ENCODE measurements at places on chromosomes 6 and 20.

GRCh38 chr20:22746957-22747356, 162.6 kb upstream of the FOXA2 start:
- no peak for DNase-seq

DNA sequence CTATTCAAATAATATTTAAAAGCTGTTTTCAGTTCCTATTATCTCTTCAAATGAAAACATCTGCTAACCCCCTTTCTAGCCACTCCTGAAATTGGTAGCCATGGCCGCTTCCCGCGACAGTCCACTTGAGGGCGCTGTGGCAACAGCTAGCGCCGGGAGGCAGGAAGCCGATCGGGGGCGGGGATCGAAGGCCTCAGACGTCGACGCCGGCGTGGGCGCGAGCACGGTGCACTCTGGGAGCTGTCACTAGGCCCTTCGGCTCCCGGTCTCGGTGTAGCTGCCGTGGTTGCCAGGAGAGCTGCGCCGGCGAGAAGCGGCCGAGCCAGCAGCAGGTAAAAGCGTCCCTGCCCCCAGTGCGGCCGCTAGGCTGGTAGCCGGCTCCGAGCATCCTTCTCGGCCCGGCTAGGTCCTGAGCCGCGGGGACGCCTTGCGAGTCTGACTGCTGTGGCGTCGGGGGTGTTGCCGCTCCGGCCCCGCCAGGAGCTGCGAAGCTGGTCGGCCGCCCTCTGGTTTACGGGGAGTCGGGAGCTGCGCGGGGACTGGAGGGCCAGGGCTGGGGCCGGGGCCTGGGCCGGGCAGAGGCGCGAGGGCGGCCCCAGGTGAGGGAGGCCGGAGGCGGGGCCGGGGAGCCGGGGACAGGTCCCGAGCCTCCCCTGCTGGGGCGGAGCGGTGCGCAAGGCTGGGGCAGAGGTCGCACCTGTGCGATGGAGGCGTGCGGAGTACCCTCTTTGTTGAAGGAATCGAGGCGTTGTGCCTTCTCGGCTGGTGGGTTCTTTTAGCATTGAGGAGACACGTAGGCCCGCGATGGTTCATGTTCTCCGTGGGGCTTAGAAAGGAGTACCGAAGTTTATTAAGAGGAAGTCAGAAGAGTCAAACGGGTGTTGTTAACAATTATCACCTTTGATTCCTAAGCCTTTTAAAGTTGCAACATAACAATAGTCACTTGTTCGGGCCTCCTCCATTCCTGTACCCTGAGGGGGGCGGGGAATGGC, at the start of gene DOP1A:
Gene DOP1A (plus strand): TSS at position 224 of the 992 bp plus-strand sequence. CDS start 29,307 bp downstream, outside the sequence.
- DNase-seq, result peak; percentile 96

DNA sequence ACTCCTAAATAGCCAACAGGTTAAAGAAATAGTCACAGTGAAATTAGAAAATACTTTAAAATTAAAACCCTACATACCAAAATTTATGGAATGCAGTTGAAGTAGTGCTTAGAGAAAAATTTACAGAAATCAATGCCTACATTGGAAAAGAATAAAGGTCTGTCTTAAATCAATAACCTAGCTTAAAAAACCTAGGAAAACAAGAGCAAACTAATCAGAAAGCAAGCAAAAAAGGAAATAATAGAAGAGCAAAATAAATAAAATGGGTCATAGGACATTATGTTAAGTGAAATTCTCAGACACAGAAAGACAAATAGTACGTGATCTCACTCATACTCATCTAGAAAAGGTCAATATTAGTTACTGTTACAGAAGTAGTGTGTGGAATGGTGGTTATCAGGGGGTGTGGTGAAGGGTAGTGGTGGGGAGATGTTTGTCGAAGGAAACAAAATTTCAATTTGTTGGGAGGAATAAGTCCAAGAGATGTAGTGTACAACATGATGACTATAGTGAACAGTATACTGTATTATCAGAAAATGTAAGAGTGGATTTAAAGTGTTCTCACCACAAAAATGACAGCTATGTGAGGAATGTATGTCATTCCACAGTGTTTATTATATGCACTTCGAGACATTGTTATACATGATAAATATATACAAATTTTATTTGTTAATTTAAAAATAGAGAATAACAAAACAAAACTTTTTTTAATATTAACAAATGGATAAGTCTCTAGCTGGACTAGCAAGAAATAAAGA, 423.6 kb downstream of the CDH26 start:
- no peak for DNase-seq

- no peak for DNase-seq
Observed at GRCh38 chr6:105608711-105609374, 206.0 kb upstream of the PREP start.

- DNase-seq, result peak; percentile 19
Observed at GRCh38 chr20:19628570-19629134, 129.4 kb upstream of the RIN2 start.

- no peak for DNase-seq
Observed at GRCh38 chr6:166241974-166242373, 66.2 kb downstream of the PRR18 start.

DNA sequence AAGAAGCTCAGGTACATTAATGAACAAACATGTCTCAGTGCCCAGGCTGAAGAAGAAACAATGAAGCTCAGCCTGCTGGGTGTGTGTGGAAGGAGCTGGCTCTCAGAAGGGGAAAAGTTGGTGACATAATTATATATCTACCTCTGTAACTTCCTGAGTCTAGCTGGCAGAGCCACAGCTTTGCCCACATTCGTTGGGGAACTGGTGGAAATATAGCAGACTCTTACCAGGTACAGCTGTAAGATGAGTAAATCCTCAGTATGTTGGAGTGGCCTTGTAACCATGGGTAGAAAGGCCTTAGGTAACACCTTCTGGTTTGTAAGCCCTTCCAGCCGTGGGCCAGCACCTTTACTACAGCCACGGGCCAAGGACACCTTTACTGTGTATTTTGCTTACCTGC, 29.9 kb upstream of the PNRC1 start:
- no peak for DNase-seq

- DNase-seq, result no peak
Observed at GRCh38 chr20:49136817-49137571, 51.1 kb downstream of the STAU1 start.

DNA sequence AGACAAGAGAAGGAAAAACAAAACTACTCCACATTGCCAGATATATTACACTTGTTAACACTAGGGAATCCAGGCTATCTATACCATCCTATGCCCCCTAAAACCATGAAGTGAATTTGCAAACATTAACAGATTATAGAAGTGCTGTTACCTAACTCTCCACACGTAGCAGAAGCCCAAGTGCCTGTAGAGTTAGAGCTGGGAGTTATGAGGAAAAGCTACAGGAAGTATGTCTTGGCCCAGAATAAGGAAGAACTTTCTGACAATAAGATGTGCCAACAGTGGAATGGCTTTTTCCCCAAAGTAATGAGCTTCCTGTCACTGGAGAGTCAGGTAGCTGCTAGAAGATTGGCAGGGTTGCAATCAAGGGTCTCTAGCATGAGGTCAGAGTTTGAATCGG, 32.5 kb downstream of the ADGRG6 start:
- no peak for DNase-seq

GRCh38 chr6:14540810-14541540, 423.4 kb downstream of the CD83 start:
- no peak for DNase-seq

DNA sequence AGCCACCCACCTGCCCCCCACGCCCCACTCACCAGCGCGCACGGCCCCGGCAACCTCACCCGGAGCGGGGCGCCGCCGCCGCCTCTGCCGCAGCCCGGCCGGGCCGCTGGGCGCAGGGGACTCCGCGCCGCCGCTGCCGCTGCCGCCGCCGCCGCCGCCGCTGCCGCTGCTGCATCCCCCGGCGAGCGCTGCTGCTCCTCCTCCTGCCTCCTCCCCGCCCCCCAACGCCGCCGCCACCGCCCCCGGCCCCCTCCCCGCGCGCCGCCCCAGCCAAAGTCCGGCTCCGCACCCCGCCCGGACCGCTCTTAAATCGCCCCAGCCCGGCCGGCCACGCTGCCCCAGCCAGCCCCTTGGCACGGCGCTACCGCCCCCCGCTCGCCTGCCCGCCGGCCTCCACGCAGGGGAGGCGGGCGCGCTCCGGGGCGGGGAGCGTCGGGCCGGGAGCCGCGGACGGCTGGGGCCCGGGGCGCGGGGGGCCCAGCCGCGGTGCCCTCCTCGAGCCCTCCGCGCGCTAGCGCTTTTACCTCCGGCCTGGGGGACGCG, at the start of gene SULF2:
Gene SULF2 (minus strand): TSS at position 171 of the 543 bp plus-strand sequence. CDS start 28,118 bp downstream, outside the sequence.
- no peak for DNase-seq

DNA sequence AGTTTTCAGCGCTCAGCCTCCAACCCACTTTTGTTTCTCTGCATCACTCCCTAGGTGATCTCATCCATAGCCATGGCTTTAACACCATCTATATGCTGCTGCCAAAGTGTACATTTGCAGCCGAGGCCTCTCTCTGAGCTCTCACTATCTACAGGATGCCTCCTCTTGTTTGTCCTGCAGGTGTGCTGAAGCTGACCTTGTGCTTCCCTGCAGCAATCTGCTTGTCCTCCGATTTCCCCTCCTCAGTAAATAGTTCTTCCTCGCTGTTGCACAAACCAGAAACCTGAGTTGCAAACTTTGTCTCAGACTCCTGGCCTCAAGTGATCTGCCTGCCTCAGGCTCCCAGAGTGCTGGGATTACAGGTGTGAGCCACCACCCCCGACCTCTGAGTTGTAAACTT, 3.7 kb upstream of the TXNDC5 start:
- DNase-seq, result no peak

- no peak for DNase-seq
Observed at GRCh38 chr6:15399641-15400470, 154.0 kb downstream of the JARID2 start.

DNA sequence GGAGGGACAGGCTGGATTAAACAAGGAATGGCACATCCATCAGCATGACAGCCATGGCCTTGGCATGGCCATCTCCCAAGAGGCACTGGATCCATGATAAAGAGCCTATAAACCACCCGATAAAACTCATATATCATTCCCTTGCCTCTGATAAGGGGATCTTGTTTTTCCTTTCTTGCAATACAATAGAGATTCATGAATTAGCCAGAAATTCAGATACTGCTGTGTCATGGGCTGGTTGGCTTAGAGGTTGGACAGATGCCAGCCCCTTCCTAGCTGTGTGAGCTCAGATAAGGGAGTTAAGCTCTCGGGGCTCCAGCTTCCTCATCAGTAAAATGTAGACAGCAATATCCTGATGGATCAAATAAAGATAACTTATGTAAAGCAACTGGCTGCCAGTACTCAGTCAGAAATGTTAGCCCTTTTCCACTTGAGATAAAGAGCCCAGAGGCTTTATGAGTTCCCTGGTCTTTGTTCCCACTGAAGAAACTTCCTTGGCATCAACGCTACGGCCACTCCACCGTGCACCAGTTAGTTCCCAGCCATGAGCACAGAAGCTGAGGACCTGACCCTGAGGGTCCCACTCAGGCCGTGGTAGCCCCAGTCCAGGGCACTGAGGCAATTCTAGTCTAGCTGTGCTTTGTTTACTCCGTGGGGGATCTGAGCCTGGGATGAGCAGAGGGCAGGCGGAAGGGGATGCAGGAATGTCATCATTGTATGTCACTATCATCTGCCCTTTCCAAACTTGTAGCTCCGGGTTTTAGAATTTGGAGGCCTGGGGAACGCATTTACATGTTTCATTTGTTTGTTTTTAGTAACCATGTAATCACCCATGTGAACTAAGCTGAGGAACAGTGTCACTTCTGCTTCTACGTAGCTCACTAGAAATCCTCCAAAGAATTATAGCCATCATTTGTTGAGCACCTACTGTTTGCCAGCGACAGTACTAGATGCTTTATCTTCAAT, 67.2 kb upstream of the TBC1D7 start:
- no peak for DNase-seq

DNA sequence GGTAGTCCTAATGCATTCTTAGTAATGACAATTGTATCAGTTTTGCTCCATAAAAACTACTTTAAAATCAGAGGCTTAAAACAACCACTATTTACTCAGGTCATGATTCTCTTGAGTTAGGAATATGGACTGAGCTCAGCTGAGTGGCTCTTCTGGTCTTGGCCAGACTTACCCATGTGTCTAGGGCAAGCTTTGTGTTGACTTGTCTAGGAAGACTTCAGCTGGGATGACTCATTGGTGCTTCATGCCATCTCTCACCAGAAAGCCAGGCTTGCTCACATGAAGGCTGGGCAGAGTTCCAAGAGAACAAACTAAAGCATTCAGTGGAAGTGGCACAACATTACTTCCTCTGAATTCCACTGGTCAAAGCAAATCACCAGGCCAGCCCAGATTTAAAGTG, 155.3 kb downstream of the DHX35 start:
- DNase-seq, result no peak

DNA sequence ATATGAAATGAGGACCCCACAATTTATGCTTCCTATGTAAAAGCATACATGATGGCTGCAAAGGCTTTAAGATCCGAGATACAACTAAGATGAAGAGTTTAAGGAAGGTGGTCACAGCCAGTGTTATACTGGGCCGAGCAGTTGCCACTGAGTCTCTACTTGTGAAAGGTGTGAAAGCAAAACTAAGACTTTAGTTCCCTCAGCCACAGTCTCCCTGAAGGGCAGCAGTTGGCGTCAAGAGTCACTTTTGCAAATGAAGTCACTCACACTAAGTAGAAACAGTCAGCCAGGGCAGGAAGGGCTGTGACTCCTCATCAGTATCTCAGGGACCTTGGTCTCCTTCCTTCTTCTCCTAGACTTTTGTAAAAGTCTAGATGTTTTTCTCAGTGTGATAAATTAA, 191.6 kb upstream of the MCHR2 start:
- no peak for DNase-seq

DNA sequence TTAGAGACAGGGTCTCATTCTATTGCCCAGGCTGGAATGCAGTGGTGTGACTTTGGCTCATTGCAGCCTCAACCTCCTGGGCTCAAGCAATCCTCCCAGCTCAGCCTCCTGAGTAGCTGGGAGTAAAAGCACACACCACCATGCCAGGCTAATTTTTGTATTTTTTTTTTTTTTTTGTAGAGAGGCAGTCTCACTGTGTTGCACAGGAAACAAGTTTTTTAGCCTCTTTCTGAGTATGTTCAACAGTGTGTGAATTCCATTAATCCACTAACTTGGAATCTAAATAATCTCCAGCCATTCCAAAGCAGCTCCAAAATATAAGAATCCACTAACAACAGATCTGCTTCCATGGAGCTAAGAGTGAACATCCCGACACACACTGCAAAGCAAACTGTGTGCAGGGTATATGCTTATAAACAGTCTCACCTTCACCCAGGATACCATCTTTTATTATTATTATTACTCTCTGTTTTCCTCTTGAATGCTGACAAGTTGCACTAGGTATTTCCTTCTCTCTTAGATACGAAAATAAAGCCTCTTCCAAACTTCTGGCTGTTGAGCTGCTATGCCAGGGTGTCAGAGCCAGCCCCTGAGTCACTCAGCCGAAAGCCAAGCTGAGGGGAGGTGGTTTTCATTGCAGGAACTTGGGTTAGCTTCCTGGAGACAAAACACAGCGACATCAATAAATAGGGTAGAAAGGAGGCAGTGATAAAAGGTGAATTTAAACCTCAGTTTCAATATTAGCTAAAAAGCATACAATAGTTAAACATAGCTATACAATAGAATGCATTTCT, 264.9 kb downstream of the HIVEP2 start:
- no peak for DNase-seq

GRCh38 chr20:19283490-19284025, 71.1 kb downstream of the SLC24A3 start:
- no peak for DNase-seq

- peak; percentile 10 for DNase-seq
Observed at GRCh38 chr6:141326426-141326825, 806.3 kb upstream of the GJE1 start.
